Kidney glomerular epithelial cell (primary cell): ENCODE measurements at places on chromosomes 1 and 21.

GRCh38 chr1:181551249-181551648 lies 67.9 kb downstream of the CACNA1E start:
- DNase-seq, result no peak

DNA sequence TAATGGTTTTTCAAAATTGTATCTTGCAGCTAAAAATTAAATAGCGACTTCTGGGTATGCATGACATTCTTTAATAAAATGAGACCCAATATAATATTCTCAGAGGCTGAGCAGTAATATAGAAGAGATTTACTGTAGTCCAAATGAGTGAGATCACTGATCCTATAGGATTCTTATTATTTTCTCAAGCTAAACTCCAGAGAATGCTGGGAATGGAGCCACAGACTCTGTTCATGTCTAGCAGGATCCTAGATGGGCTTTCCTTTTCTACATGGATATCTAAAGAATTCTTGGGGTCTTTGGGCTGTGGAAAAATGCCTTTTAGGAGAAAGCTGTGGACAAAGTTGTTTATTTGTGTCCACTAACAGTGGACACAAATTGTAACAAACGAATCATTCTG lies 150.7 kb upstream of the ZNF644 start:
- no peak for DNase-seq

- DNase-seq, result no peak
Observed at GRCh38 chr1:30450818-30451233, 272.6 kb downstream of the MATN1 start.

- peak; percentile 19 for DNase-seq
Observed at GRCh38 chr1:64986903-64987871, 20.8 kb upstream of the JAK1 start.
